NCI-H82 (cell line): ENCODE measurements at places on chromosomes 7 and 10.
A peak's percentile ranks its signal among the peaks of the same experiment; 100 is the strongest.

DNA sequence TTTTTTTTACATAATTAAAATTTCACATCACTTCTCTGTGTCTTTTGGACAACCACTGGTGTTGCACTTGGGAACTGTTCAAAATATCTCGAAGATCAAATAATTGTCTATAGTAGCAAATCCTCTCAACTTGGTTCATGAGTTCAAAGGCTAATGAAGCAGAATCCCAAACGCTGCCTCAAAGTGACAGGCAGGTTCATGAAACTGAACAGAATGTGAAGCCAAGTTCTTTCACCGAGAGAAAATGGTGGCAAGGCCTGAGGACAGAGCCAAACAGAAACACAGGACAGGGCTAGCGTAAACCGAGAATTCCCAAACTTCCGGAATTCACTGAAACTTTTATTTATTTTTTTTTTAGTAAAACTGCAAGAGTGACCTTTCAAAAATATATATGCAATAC lies 21.1 kb downstream of the SMURF1 start:
- no peak for DNase-seq

DNA sequence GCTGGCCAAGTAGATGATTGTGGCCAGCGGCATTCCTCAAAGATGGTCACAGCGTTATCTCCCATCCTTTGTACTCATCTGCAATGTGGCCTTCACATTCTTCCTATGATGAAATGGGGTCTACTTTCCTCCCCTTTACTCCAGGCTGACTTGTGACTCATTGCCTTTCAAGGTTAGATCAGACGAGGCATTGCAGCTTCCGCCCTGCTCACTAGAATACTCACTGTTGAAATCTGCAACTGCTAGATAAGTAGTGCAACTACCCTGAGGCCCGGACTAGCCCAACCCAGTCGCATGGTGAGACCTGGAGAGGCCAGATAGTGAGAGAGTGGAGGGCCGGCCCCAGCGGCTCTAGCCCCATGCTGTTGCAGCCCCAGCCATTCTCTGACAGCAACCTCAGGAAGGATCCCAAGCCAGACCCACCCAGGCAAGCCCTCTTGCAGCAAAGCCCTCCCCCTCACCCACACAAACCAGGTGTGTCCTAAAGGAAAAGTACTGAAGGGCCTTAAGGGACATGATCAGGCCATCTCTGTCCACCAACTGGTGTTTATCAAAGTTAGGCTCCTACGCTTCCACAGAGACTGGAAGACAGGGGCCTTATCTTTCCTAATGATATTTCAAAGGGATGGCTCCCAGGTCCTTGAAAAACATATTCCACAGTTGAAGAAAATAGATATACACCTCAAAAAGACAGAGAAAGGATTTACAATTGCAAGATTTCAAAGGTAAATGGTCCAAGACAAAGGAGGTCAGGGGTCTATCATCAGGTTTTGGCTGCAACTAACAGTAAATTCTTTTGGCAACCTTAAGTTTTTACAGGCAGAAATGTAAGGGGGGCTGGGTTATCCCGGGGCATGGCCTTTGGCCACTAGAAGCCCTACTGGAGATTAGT lies 107.2 kb upstream of the TRIM24 start:
- no peak for DNase-seq

DNA sequence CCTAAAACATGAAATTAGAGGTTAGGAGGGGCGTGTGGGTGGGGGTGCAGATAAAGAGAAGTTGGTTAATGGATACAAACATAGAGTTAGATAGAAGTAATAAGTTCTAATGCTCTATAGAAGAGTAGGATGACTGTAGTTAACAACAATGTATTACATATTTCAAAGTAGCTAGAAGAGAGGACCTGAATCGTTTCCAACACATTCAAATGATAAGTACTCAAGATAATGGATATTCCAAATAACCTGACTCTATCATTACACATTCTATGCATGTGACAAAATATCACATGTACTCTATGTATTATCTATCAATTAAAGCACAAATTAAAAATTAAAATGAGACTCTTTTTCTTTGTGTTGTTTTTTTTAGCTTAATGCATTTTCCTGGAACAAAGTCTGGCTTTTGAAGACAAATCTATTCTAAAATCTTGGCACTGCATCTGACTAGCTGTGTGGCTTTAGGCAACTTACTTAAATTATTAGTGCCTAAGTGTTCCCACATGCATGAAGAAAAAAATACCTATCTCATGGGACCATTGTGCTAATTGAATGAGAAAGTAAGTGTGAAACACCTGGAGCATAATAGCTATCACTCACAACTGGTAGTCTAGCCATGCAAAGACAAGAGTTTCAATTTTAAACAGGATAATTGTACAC lies 75.7 kb downstream of the SEMA3C start:
- DNase-seq: peak; percentile 39

DNA sequence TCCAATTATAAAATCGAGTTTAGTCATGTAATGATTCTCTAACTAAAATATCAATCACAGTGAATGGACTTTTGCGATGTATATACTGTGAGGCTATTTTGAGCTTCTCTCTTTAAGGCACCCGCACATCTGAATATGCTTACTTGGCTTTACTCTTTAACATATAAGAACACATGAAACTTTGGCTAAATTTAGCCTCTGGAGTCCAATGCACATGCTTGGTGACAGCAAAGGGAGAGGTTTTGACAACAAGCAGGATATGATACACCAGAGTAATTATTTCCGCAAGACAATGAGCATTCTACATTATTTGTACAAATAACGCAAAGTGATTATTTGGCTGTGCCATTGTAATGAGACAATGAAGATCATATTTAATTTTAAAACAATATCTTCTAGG lies 72.4 kb downstream of the ARID5B start:
- DNase-seq: no peak

DNA sequence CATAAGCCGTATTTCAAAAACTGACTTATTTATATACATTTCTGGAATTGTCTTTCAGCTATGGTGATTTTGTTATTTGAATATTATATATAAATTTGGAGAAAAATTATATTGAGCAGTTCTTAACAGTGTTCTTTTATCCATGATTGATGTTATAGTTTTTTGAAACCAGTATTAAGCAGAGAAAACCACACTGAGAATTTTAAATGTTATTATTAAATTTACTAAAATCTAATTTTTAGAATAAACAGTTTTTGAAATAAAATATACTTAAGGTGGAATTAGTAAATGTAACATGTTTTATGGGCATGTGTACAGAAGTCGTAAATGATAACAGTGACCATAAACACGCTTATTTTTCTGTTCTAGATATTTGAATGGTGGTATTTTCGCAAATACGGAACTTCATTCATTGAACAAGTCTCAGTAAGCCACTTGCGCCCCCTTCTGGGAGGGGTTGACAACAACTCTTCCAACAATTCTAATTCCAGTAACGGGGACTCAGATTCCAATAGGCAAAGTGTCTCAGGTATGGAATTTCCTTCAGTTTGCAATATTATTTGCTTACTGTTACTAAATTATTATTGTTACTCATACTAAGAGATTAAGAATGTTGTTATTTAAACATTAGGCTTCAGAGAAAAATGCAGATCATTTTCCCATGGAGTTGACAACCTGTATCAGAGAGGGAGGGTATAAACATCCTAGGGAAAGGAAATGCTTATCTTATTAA lies 166.1 kb downstream of the ST7 start:
- DNase-seq: peak; percentile 85

- no peak for DNase-seq
Measured at GRCh38 chr7:101197991-101198390, 2.8 kb downstream of the MOGAT3 start.

GRCh38 chr7:78563191-78563590 lies 764.6 kb downstream of the PHTF2 start:
- DNase-seq: peak; percentile 6

GRCh38 chr7:111485701-111486380 lies 76.5 kb downstream of the IMMP2L start:
- peak; percentile 63 for DNase-seq

DNA sequence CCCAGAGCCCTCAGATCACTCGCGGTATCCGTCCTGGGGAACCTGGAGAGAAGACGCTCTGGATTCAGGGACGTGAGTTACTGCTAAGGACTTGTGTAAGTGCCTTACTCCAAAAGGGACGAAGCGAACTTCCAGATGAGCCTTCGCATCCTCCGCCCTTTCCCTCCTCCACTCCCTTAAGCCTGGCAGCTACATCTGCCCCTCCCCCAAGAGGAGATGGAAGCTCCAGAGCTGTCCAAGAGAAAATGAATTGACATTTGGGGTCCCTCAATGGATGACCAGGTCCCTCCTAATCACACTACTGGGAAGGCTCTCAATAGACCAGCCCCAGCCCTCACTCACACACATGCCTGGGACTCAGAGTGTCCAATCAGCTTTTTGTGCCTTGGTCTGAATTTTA lies 31.3 kb upstream of the GDF10 start:
- DNase-seq: no peak

DNA sequence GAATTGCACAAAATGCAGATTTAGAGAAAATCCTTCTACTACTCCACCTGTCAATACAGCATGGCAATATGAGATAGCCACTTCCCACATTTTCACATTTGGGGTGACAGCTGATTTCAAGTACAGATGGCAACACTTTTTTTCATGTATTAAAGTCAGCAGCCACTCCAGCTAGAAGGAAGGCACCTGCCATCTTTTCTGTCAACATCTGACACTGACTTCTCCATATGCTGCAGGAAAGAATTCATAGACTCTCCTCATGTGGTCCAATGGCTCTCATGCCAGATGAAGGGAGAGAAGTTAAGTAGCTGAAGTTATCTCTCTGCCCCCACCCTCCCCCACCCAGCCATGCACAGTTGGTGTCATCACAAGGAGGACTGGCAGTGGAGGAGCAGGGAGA lies 912.0 kb downstream of the SORCS1 start:
- DNase-seq: no peak

DNA sequence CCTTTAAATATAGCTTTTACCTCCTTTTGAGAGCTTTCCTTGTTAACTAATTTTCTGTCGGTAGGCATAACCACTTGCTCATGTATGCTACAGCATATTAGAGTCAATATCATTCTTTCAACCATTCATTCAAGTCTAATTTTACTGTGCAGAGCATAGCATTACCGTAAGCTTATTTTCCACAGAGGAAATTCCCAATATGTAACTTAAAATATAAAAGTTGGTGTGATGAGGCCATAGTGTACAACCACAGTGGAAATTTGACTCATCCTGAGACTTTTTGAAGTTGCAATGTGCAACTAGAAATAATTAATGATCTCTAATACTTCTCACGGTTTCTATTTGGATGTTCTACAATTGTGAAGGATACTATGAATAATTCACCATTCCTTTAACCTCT lies 80.6 kb upstream of the KLF6 start:
- DNase-seq: no peak

DNA sequence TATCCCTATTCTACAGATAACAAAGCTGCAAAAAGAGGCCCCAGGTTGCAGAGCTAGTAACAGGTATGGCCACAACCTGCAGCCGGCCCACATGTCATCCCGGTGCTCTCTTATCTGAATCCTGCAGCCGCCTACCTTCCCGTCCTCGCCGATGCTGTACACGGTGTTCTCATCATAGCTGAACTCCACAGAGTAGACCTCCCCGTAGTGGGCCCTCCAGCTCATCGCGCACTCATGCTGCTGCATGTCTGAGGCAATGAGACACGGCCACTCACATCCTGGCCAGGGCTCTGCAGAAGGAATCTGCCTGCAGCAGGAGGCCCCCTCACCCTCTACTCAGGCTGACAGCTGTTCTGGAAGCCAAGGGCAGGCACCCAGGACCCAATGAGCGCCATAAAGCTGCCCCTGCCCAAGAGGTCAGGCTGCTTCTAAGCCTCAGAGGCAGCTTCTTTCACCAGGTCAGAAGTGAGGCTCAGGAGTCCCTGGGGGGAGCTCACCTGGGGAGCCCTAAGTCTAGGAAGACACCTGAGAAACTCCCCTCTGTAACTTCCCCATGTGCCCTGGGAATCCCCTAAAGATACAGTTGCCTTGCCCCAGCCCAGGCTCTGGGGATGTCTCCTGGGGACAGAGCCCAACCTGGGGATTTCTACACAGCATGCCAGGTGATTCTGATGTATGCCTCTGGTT lies 17.9 kb upstream of the CYREN start:
- DNase-seq: no peak

DNA sequence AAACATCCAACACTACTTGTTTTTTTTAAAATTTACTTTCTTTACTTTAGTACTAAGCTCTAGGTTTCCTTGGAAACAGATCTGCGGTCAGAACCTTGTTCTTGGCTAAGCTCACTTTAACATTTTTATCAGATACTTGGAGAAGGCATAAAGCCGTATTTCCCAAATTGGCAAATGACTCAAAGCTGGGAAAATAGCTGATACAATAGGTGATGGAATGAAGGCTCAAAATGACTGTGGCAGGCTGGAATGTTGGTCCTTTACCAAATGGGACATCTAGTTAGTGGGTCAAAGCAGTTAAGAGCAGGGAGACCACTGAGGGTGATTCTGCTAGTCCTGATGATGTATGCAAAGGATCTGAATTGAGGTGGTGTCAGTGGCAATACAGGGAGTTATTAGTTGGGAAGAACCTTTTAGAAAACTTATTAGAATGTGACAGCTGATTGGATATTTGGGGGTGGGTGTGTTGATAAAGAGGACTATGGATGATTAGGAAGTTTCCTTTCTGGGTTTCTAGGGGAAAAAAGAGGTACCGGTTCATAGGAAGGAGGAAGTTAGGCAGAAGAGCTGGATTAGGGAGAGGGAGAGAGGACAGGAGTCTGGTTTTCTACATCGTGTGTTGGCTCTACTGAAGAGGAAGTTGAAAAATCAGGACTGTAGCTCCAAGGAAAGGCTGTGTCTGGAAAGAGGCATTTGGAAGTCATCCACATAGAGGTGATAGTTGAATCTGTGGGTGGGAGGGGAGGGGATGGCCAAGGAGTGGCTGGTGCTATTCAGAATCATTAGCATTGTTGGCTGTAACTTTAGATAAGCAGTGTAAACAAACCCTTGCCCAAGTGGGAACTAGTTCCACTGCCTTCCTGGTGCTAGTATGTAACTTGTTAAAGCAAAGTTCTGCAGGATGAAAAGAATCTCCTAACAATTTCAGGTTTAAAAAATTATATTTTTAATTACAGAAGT lies 13.1 kb downstream of the PLCE1 start:
- DNase-seq: no peak

- DNase-seq: no peak
Measured at GRCh38 chr7:80635998-80636397, 2.4 kb upstream of the CD36 start.

DNA sequence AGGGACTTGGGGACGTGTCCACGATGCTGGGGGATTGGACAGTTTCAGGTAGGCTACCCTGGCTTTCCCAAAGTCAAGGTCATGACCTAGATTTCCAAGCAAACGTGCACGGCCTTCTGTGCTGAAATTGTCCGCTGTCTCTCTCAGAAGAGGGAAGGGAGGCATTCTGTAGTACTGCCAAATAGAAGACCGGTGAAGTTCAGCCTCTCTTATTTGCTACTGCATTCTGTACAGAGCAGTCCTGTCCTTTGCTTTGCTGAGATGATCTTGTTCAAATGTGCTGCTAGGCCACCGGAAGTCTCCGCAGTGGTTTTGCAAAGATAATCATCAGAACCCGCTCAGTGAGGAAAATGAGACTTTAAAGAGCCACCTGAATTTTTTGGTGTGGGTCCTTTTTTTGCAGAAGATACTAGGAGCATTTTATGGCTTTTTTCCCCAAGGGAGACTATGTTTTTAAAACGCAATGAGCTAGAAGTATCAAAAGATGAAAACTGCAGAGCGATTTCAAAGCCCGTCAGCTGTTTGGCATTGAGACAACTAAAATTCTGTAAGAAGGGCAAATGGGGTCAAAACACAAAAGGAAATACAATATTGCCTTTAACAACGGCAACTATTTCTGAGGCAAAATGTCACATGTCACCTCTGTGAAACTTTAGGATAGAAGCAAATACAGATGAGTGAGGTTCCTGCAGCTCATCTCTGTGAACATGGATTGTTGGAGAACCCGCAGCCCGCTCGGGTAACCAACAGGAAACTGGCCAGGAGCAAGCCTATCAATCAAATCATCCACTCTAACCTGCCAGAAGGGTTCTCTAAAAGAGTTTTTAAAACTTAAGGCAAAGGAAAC lies 1.3 kb upstream of the NMT2 start:
- no peak for DNase-seq
